ENCODE measurements at places on chromosomes 3 and 15.

- DNase-seq: no peak
Observed at GRCh38 chr3:8279886-8280550, 221.6 kb upstream of the LMCD1 start.

GRCh38 chr3:101903451-101903871, 54.1 kb downstream of the NFKBIZ start:
- DNase-seq: no peak

DNA sequence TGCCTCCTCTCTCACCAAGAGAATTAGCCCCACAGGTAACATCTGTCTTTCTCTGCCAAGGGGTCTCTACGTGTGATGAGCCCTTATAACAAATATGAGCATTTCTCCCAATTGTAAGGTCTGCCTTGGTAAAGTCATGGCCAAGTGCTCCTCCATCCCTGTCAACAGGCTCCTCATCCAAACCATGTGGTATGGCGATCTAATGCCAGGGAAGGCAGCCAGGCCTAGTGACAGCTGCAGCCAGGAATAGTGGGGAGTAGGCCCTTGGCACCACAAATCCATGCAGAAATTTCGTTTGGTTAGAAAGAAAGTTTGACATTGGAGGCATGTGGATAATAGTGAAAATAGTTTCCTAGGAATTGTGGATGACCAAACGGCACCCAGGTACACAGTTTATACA, 4.7 kb upstream of the LRTM1 start:
- no peak for DNase-seq

DNA sequence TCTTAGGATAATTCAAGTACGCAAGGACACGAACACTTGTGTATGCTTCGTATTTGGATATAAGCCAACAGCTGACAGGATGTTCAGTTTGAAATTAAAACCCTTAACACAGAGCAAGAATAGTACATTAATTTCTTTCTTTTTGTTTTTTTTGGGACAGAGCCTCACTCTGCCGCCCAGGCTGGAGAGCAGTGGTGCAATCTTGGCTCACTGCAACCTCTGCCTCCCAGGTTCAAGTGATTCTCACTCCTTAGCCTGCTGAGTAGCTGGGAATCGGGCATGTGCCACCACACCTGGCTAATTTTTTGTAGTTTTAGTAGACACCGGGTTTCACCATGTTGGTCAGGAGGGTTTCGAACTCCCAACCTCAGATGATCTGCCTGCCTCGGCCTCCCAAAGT, 32.4 kb downstream of the TOMM70 start:
- no peak for DNase-seq

GRCh38 chr3:66411961-66412887, 88.6 kb downstream of the LRIG1 start:
- DNase-seq: no peak

- peak; percentile 88 for DNase-seq
Observed at GRCh38 chr15:89893696-89894447, at the start of gene AP3S2. Gene AP3S2, minus strand, starts transcription at chr15:89893994. Its CDS starts 45 bp downstream, at chr15:89893949.

GRCh38 chr3:155325263-155325835, 31.9 kb upstream of the STRIT1 start:
- DNase-seq: no peak

Measured in GM10248 (cell line).